SK-MEL-5 (cell line): ENCODE measurements at places on chromosomes 12 and 14. TPM values are rescaled to one million over a fixed set of nuclear protein-coding genes. Genes with fewer than 3 reads are reported as not detected.

DNA sequence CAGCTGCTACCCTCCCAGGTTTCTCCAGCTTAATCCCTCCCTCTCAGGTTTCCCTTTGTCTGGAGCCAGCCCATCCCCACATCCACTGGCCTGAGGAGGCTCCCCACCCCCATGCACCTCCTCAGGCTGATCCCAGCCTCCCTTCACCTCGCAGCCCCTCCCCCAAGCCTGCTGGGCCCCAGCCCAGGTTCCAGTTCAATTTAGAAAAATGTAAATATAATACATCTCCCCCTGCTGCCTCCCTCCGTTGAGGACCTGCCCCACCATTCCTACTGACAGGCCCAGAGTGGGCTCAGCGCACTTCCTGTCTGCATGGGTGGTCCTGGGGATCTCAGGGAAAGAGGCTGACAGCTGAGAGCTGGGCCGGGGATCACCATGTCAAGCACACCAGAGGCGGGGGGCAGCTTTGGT is 155.8 kb downstream of the NTF3 start:
- DNase-seq: no peak

The GPR68 gene
- not detected in 2 replicates for total RNA-seq

DNA sequence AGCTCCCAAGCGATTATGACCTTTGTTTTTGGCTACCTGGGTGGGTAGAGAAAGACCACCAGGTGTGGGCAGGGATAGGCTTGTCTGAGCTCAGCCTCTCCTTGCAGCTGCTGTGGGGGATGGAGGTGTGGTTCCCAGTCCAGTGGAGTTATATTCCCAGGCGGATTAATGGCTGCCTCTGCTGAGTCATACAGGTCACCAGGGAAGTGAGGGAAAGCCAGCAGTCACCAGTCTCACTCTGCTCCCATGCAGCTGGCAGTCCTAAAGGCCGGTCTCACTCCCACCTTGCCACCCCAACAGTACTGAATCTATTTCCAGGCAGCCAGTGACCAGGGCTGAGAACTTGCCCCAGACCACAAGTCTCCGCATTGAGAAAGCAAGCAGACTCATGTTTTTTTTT is 399.2 kb downstream of the VRK1 start:
- no peak for DNase-seq

The GALNT8 gene
- total RNA-seq: not detected in 2 replicates

DNA sequence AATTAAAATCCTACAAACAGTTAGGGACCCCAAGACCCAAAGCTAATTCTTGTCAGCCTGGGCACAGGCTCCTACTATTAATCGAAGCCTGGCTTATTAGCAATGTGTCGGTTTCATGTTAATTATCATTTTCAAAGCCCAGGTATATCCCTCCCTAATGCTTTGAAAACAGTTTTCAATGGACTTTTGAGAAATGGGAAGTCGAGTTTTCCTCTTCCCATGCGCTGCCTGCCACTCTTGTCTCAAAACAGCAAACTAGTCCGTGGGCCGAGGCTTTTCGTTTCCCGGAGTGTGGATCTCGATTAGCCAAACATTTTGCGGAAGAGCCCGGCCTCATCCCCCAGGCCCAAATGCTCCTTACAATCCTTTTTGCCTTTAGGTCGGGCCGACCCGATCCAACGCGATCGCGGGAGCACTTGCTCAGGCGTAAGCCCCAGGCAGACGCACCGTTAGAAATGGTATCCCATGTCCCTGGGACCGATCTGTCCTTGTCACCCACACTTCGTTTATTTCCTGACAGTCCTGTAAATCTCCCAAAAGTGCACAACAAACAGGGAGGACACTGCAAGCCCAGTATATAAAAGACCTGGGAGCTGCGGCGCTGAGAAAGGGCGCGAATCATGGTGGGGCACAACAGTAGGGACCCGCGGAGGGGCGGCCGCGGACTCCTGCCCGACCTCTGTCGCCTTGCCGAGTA is 1.5 kb downstream of the SIX6 start:
- no peak for DNase-seq

- no peak for DNase-seq
These were observed 530.0 kb downstream of the BCL11B start for GRCh38 chr14:98742001-98742400.

The IAPP gene
- not detected in 2 replicates for total RNA-seq

DNA sequence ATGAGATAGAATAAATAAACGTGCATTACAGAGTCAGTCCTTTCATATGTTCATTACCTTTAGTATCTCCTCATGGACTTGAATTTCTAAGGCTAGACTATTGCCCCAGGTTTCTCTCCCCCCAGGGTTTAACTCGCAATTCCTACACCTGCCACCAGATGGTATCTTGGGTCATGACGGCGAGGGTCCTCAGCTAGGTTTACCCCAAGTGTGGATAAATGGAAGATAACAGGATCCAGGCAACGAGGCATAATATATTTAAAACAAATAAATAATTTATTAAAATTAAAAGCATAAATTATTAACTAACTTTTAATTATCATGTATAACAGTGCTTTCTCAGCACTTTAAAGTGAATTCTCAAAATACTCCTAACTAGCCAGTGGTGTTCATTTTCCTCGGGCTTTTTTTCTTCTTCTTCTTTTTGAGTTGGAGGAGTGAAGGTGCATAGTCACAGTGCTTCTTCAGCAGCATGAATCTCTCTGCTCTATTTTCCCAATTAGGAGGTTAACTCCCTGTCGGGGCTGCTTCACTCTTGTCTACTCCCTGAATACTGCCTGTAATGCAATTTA is 243.5 kb upstream of the CAND1 start:
- peak; percentile 69 for DNase-seq

The ANKS1B gene
- total RNA-seq: 15.1 TPM in 2 replicates

DNA sequence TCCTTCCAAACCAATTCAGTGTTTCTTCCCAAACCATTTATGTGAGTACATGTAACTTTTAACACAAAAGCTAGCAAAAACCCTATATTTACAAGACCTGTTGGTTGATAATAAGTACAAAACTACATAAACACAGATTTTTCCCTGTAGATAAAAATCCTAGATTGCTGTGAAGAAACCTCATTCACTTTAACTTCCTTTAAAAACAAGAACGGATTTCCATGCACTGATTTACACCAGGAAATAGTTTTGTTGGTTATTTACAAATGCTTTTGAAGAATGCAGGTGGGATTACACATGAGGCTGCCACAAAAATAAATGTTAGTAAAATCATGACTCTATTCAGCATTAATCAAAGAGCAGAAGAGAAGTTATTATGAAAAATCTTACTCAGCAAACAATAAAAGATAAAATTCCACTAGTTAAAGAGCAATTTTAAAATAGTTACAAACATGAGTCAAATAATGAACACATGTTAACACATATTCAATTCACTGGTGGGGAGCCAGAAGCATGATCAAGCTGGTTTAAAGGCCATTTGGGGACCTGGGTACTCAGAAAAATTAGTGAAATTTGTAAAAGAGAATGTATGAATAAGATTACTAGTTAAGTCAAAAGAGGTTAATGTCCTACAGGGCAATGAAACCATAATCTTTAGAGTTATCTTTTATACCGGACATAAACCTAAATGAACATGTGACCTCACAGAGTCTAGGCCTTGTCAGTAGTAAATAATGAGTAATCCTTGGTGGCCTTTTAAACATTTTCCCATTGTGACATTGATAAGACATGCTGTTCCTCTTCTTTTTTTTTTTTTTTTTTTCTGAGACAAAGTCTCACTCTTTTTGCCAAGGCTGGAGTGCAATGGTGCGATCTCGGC is 79.9 kb downstream of the PHLDA1 start:
- DNase-seq: no peak

The SMCO2 gene
- total RNA-seq: not detected in 2 replicates

- no peak for DNase-seq
These were observed 6.9 kb upstream of the CORO1C start for GRCh38 chr12:108738170-108738569.

The KLRG1 gene
- 5.1 and 5.8 TPM in 2 replicates for total RNA-seq
